ENCODE measurements at places on chromosomes 12 and 14.

- no peak for DNase-seq
Observed at GRCh38 chr14:90656973-90657372, 159.3 kb downstream of the TTC7B start.

DNA sequence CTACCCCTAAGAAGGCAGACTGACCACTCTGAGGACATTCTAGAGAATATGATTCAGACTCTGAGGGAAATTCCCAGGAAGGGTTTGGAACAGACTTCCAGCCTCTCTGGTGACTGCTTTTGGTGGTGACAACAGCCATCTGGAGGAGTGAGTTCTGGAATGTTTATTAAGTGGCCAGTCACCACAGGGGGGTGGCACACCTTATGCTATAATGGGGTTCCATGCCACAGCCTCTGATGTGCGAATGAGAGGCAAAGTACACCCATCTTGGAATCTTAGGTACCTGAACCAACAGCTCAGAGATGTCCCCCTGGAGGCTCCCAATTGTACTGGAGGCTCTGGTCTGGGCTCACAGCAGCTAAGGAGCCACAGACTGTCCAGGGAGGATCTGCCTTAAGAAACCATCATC, 9.5 kb upstream of the TINF2 start:
- no peak for DNase-seq

- DNase-seq, result no peak
Observed at GRCh38 chr14:84726471-84726870, 803.5 kb upstream of the FLRT2 start.

DNA sequence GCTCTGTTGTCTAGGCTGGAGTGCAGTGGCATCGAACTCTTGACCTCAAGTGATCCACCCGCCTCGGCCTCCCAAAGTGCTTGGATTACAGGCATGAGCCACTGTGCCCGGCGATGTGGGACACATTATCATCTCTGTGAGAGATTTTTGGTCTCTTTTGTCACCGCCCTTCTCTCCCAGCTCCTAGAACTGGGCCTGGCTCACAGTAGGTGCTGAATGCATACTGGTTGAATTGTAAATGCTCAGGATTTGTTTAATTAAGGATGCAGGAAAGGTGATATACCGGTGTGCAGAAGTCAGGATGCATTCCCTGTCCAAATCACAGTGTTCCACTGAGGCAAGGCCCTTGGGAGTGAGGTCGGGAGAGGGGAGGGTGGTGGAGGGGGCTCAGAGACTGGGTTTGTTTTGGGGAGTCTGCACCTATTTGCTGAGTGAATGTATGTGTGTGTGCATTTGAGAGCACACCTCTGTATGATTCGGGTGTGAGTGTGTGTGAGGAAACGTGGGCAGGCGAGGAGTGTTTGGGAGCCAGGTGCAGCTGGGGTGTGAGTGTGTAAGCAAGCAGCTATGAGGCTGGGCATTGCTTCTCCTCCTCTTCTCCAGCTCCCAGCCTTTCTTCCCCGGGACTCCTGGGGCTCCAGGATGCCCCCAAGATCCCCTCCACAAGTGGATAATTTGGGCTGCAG, 1.0 kb upstream of the KRT18 start:
- DNase-seq, result no peak

GRCh38 chr12:46065412-46066166, 75.2 kb upstream of the SCAF11 start:
- no peak for DNase-seq

DNA sequence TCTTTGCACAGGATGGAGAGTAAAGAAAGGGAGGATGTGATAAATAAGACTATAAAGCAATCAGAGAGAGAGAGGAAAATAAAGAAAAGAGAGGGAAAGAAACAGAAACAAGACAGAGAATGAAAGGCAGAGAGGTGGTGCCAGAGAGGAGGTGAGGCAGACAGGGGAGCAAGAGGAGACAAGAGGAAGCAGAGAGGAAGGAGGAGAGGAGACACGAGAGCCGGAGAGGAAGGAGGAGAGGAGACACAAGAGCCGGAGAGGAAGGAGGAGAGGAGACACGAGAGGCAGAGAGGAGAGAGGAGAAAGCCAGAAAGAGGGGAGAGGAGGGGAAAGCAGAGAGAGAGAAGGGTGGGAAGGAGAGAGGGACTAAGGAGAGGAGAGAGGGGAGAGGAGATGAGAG, 125.2 kb downstream of the PAPOLA start:
- no peak for DNase-seq

GRCh38 chr14:54483073-54483745, 5.6 kb downstream of the GMFB start:
- no peak for DNase-seq

DNA sequence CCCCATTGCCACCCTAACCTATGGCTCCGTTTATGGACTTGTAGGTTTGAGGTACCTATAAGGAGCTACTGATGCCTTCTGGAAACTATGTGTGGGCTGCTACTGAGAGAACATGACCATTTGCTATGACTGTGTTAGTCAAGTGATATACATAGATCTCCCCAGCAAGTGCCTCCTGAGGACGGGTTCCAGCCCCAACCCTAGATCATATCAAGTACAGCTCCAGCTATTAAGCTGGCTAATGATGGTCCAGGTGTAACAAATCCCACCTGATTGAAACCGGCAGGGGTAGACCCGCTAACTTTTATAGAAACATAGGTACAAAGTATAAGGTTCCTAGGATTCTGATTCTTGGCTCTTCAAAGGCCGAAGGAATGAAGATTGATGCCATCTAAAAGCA, 23.7 kb downstream of the NINJ2 start:
- DNase-seq, result no peak

DNA sequence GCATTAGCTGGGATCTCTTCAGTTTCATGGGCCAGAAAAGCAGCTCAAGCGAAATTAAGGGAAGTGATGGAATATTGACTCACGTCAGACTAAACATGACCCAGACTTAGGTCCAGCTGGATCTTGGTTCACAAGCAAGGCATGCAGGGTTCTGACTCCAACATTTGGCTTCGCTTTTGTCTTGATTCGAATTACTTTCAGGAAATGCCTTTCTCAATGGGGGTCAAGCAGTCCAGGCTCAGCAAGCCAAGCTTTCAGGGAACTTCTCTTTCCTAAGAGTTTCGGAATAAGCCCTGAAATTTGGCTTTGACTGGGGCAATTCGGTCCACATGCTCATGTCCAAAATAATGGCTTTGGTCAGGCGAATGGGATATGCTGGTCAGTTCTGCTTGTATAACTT, 678.7 kb upstream of the TMEM132C start:
- no peak for DNase-seq

DNA sequence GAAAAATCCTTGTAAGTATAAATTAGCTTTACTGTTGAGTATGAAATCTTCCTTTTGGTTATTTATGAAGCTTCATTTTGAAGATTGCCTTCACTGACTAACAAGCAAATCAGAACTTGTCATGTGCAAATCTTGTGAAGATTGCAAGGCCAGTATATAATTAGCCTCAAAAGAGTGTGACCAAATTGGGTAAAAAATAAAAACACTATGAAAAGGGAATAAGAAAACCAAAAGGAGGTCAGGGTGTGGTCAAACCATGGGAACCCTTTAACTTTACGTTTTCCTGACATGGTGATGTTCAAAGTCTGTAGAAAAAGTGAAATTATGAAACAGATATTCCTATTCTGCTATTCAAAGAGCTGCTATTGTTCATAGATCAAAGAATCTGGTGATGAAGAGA, 230.3 kb downstream of the BCAT1 start:
- no peak for DNase-seq

- no peak for DNase-seq
Observed at GRCh38 chr12:6620137-6620884, 13.1 kb upstream of the CHD4 start.

GRCh38 chr12:49664591-49665239, 41.4 kb downstream of the PRPF40B start:
- DNase-seq, result no peak

DNA sequence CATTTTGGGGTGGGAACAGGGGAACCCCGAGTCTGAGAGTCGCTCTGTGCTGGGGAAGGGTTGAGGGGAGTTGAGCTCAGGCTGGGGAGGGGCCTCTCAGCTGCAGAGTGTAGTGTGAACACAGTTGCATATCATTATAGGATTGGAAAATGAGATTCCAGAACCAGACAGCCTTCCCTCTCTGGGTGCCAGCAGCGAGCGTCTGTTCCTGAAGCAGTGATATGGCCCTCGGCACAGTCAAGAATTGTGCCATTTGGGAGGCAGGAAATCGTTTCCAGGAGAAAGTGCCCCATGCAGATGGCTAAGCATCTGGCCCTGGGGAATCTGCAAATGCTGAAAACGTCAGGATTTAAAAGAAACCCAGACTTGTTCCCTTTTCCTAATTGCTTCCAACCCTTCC, 70.4 kb upstream of the SFSWAP start:
- DNase-seq, result no peak

DNA sequence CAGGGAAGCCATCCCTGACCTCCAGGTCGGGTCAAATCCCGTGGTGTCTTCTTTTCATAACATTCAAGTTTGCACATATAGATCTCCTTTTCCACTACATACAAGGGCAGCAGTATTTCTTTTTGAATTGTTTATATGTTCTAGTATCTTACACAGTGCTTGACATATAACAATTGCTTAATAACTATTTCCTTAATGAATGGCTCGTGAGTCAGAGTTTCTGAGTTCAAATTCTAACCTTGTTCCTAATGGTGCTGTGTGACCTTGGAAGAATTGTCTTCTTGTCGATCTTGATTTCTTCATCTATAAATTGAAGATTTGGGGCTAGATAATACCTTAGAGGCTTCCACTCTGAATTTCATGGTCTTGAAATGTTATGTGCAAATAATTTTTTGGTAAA, 57.2 kb upstream of the PELI2 start:
- no peak for DNase-seq

- DNase-seq, result no peak
Observed at GRCh38 chr12:116542345-116542956, 16.7 kb upstream of the MAP1LC3B2 start.

DNA sequence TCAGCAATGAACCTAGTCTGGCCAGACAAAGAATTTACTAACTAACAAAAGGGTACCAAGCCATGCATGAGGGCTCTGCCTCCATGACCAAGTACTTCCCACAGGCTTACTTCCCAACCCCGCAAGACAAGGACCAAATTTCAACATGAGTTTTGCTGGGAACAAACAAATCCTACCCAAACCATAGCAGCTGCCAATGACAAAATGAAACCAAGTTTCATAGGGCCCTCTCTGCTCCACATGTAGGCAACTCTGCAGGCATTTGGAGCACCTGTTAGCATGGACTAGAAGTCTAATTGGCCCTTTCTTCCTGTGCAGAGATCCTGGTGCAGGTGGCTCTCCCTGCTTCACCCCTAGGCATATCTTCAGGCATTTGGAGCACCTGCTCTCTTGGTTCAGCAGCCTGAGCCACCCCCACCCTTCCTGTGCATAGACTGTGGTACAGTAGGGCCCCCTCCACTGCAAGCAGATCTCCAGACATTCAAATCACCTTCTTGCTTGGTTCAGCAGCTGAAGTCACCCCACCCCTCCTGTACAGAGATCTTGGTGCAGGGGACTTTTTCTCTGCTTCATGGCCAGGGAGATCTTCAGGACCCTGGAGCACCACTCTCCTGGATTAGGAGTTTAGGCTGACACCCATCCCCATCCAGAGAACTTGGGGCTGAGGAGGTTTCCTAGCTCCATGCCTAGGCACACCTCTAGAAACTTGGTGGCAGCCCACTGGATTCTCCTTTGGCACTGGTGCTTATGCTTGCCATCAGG, 308.7 kb downstream of the RPAP3 start:
- DNase-seq, result no peak

- DNase-seq, result no peak
Observed at GRCh38 chr12:10718279-10718821, 4.8 kb downstream of the YBX3 start.

DNA sequence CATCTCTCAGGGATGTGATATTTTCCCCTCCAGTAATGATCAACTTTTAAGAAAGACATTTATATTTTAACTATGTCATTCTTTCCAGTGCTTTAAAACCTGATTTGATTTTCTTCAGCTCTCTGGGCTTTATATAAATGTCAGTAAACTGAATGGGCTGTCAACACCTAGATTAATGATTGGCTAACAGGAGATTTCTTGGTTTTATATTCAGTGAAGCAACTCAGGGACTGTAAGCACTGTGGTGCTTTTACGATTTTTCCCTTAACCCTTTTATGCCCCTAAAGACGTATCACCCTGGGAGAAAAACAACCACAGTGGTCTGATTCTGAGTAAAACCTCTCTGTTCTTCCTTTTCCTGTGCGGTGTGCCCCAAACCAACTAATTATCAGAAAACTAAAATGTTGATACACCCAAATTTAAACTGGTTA, 38.0 kb downstream of the PTGER2 start:
- DNase-seq, result no peak

- no peak for DNase-seq
Observed at GRCh38 chr12:95790917-95791849, 619 bp upstream of the NTN4 start.

GRCh38 chr14:73500360-73500759, 9.6 kb downstream of the RIOX1 start:
- no peak for DNase-seq

DNA sequence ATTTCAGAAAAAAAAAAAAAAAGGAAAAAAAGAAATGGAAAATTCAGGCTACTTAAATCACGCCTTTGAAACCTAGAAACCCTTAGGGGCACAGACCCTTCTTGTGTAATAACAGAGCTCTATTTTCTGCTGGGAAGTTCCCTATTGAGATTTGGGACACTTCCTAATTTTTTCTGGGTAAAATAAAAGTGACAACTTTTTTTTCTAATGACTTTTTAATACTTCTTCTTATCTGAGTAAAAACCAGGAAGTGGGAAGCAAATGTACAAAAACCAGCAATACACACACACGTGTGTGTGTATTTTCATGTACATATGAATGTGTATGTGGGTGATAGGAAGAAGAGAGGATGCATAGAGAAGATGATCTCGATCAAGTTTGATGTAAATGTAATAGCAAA, 35.8 kb downstream of the ETV6 start:
- DNase-seq, result no peak

DNA sequence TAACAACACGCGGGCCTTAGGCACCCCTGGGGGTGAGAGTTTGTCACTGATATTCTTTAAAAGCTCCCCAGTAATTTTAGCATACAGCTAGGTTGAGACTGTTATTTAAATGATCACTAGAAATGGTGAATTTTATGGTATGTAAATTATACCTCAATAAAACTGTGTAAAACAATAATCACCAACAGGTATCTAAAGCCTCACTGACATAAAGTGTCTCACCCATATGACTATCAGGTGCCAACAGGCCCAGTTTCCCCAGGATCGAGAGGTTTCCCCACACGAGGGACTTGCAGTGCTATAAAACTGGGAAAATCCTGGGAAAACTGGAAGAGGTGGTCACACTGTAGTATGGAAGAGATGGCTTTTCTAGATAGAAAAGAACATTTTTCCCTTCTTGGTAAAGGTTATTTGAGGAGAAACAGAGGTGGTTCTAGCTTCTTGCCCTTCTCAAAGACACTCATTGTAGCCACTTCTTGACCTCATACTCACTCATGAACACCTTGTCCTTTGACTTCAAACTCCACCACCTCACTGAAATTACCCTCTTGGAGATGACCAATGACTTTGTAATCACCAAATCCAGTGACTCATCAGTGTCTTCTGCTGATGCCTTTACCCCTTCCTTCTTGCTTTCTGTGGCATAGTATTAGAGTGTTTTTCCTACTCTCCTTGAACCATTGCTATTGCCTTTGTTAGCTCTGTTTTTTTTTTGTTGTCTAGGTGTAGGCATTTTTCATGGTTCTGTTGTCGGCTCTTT, 24.8 kb upstream of the NUBPL start:
- DNase-seq, result no peak
